ENCODE measurements at places on chromosomes 12 and 14. TPM values are rescaled to one million over a fixed set of nuclear protein-coding genes. Genes with fewer than 3 reads are reported as not detected.

The POLE2 gene
- 14.5 TPM for total RNA-seq

The TSPAN11 gene
- total RNA-seq = not detected

The PLXNC1 gene
- total RNA-seq = 0.04 TPM

The LUM gene
- 0.21 TPM for total RNA-seq

The KLRC2 gene
- 1.6 TPM for total RNA-seq

The B4GALNT3 gene
- total RNA-seq = 0.75 TPM

The HEBP1 gene
- total RNA-seq = 62.9 TPM

The EIF2S3B gene
- 0.45 TPM for total RNA-seq

The KRT73 gene
- total RNA-seq = not detected

The GLIPR1L2 gene
- not detected for total RNA-seq

The PLEKHD1 gene
- not detected for total RNA-seq

The BCL2L14 gene
- not detected for total RNA-seq

The TAS2R43 gene
- total RNA-seq = not detected

The BCL11B gene
- total RNA-seq = 0.45 TPM

The GPR84 gene
- not detected for total RNA-seq

The SIX4 gene
- total RNA-seq = 3.8 TPM

The MYF5 gene
- total RNA-seq = not detected

The MEG3 gene
- total RNA-seq = 52.0 TPM

The SMIM41 gene
- not detected for total RNA-seq

The PTPRB gene
- 1.6 TPM for total RNA-seq
